ENCODE measurements at places on chromosomes 2 and 18.

- no peak for DNase-seq
Observed at GRCh38 chr2:151361674-151362370, 4.4 kb downstream of the TNFAIP6 start.

DNA sequence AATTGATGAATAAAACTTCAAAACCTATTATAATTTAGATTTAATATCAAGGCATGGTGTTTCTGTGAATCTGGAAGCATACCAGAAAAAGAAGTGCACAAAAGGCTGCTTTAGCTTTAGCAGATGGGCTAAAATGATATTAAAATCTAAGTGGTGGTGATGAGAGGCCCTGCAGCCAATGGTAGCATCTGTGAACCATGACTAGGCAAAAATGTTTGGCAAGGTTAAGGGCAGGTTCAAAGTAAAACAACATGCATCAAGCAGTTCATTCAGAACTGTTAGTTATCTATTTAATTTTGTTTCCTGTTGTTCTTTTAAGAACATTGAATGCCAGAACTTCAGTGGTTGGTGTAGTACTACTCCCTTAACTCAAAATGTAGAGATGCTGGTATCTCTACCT, 1736.9 kb upstream of the CELF4 start:
- DNase-seq, result no peak

DNA sequence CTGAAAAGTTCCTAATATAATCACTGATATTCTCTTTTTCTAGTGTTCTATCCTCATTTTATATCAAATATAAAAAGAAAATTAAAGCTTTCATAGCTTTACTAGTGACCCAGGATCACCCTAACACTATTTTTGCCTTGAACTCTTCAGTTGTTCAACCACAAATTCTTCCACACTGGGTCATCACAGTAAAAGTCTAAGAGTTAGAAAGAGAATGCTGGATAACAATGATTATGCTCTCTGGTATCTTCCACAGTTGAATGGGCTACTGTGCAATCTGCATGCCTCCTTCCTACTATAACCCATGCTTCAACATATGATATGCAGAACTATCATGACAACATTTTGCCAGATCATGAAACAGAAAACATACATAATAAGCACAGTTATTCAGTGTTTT, 32.3 kb downstream of the CHN1 start:
- peak; percentile 86 for DNase-seq

DNA sequence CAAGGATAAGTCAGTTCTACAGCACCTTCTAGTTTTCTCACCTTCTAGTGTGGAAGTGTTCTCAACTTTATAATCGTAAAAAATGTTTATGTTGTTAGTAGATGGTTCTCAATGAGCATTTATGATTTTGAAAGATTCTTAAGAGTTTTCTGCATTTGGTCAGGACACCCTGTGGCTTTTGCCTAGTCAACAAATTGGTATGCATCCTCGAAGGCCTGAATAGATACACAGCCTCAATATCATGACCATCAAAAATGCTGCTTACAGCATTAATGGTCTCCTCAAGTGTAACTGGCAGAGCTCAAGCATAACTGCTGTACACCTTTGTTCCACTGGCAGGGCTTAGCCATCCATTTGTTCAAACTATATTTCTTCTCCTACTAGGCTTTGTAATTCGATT, 96.7 kb downstream of the CRACDL start:
- DNase-seq, result peak; percentile 9

DNA sequence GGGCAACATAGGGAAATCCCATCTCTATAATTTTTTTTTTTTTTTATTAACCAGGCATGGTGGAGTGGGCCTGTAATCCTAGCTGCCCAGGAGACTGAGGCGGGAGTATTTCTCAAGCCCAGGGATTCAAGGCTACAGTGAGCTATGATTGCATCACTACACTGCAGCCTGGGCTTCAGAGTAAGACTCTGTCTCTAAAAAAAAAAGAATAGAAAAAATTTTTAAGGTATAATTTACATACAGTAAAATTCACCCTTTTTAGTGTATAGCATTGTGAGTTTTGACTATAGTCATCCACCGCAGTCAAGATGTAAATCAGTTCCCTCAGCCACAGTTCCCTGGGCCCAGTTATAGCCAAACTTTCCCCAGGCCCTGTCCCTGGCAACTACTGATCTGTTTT, 57.1 kb upstream of the MSH6 start:
- DNase-seq, result peak; percentile 86

DNA sequence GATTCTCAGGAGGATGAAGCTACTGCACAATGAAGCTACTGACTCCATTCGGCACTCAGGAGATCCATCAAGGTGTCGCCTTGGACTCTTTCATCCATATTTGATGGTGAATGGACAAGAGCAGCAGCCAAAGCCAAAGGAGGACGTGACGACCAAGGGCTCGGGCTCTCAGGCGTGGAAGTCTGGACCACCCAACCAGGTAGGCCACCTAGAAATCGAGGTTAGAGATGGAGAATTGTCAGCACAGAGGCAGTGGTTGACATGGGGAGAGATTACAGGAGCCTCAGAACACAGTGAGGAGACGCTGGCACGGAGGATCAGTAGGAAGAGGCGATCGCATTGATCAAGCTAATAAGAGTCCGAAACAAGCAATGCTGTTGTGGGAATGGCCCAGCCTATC, 240.5 kb upstream of the ID2 start:
- no peak for DNase-seq

DNA sequence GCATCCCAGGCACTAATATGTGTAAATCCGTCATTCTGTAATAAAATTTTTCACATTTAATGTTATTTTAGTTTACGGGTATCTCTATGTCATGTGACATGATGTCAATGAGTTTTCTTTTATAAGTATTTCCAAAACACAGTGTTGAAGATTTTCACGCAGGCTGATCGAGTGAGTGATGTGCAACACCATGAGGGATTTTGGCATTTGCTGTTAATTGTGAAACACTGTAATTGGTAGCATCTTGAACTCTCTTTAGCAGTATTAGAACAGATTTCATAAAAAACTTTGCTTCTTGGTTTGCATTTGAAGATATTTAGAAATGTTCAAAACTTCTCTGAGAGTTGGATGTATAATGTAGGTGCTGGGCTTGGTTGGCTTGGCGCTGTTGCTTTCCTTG, 35.5 kb downstream of the KCNE4 start:
- DNase-seq, result no peak

DNA sequence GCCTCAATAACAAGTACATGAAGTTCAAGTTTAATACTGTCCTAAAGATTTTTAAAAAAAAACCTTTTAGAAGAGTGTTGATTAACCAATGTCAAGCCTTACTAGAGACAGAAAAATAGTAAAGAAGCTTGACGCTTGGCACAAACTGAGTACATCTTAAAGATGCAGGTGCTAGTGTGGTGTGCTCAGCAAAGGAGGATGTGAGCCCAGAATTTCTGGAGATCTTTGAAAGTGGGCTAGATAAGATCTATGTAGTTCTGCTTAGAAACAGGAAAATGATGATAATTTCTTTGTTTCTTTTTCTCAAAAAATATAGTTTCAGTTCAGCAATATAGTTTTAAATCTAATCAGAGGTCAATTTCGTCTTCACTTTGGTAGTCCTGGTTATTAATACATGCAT, 118.3 kb upstream of the KLHL14 start:
- DNase-seq, result no peak

DNA sequence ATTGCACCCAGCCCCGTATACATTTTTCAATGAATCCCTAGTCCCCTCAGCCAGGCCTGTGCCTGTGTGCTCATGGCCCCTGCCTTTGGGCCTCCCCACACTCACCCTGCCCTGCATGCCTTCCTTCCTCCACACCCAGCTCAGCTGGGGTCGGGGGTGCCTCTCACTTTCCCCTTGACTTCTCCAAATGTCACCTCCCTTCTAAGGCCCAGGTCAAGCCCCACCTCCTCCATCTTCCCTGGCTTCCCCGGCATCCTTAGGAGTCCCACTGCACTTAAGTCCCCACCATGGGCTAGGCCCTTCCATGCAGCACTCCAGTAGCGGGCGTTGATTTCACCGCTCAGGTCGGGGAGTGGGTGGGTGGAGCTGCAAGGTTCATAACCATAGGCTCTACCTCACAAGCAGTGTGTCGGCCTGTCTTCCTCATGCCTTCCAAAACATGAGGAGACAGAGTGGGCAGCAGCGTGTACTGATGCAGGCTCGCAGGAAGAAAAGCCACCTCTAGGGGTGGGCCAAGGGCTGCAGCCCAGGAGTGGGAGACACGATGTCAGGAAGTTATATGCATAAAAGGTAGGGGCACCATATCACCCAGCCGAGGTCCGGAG, 47.7 kb downstream of the DNMT3A start:
- DNase-seq, result no peak

DNA sequence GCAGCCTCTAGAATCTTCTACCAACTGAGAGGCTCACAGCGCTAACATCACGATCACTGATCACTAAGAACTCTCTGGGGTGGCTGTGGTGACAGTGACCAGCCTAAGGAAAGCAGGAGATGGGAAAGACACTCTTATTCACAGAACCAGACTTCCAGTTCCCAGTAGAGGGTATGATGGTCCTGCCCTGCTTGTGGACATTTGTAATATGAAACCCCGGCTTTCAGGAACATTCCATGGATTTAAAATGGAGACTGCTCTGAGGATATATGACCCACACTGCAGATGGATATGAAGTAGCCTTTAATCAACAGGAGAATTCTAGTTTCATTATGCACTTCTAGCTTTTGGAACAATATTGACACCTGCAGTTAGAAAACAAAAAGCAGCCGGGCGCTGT, 131.8 kb downstream of the AFF3 start:
- peak; percentile 7 for DNase-seq

- DNase-seq, result no peak
Observed at GRCh38 chr18:55214969-55215368, 255.7 kb upstream of the CCDC68 start.

DNA sequence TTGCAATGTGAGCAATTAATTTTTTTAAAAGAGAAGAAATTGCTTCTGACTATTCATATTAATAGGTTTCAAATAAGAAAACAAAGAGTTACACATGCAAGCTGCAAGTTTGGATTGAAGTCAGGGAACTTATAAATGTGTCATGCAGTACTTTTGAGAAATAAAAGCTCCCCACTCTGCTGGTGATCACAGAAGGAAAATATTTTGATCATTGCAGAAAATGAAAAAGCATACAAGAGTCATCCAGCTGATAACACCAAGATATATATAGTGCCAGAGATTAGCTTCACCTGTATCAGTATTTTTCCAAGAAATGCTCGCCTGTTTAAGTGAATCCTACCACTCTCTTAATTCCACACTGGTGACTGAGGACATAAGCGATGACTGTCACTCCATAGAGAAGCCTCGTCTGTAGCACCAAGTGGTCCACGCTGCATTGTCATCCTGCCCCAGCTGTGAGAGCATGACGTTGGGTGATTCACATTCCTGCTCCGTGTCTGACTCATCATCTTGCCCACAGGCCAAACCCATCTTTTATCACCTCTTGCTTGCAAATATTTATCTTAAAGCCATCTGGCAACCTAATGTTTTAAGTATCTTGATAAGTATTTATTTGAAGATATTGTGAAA, 178.0 kb downstream of the ASXL3 start:
- DNase-seq, result peak; percentile 76

- DNase-seq, result no peak
Observed at GRCh38 chr2:219663116-219663762, 35.8 kb downstream of the SLC4A3 start.

- DNase-seq, result no peak
Observed at GRCh38 chr2:60966507-60967405, 50.8 kb upstream of the PEX13 start.

DNA sequence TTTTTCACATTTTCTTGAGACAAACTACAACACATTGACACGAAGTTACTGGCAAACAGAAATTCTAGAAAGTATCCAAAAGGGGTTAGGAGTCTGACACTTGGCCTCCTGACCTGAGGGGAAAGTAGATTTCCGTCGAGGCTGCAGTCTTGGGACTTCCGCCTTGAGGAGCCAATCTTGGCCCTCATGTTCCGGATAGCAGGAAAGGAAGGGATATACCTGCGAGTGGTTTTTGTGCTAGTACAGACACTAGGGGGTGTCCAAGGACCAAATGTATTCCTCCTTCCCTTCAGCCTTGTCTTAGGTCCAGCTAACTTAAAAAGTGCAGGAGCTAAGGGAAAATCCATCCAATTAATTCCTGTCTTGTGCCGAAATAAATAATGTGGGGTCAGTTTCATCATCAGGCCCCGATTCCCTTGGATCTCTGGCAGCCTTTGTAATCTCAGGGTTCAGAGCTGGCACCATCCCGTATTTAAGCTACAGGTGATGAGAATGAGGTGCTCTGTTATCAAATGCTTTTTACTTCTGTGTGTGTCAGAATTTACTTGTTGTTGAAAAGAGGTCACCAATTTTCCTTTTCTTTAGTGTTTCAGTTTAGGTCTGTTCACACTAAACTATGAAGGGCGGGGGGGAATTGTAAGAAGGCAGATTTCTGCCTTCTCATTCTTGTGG, 330.2 kb upstream of the FANCL start:
- DNase-seq, result peak; percentile 79

DNA sequence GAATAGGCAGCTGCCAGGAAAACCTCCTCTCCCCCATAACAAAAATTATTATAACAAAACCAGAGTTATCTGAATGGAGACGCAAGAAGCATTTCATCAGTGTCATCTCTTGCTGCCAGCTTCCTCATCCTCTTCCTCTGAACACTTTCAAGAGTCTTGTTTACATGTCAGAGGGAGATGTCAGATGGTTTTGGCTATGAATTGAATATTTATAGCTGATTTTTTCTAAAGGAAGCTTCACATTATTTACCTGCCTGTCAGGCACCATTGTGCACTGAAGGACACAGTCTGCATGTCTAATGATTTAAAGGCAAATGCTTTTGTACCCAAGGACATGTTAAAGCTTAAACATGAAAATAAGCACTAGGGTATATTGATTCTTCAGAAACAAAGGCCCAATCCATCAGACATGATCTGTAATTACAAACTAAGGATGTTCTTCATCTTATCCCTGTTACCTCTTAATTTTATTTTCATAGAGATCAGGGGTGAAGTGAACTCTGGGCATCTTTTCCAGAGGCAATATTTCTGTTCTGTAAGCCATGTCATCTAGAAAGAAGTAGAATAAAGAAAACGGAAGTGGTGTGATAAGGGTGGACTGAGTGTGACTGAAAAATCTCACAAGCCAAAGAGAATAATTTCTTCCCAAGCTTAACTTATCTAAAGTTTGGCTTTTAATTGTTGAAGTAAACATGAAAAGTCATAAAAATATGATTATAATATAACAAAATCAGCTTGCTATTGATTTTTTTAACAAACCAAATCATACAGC, 168.7 kb downstream of the ANKRD44 start:
- DNase-seq, result no peak

- no peak for DNase-seq
Observed at GRCh38 chr2:20159411-20160070, 65.4 kb downstream of the SDC1 start.
